ENCODE measurements at places on chromosomes 4 and X.
A peak's percentile ranks its signal among the peaks of the same experiment; 100 is the strongest.

DNA sequence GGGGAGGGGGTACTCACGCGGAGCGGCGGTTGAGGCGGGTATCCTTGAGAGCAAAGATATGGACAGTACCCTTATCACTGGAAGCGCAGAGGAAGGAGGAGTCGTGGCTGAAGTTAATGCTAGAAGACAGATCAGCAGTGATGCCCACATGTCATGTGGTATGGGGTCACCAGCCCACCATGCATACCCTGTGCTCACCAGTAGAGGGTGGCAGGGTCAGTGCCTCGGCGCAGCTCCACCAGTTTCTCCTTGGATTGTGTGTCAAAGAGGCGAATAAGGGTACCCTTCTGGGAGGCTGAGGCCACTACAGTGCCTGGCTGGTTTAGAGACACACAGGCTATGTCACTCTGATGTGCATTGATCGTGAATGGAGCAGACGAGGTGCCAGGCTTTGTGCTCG, 1.5 kb upstream of the PRAF2 start:
- no peak for DNase-seq

- DNase-seq = no peak
Observed at GRCh38 chr4:131113704-131114103, 2017.8 kb downstream of the C4orf33 start.

DNA sequence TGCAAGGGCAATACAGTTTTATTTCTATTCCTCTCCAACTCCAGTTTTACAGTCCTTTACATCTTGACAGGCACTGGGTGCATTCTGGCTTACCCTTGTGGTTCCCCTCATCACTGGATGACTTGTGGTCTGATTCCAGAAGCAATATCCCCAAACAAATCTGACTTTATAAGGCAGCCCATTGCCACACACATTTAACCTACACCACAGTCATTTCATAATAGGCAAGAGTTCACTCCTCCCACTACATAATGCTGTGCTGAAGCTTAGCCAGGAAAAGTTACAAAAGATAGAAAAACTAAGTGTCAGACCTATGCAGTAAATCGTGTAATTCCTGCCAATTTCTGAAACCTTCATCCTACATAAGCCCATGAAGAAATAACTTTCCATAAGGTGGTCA, 82.9 kb upstream of the MID1IP1 start:
- DNase-seq = no peak

DNA sequence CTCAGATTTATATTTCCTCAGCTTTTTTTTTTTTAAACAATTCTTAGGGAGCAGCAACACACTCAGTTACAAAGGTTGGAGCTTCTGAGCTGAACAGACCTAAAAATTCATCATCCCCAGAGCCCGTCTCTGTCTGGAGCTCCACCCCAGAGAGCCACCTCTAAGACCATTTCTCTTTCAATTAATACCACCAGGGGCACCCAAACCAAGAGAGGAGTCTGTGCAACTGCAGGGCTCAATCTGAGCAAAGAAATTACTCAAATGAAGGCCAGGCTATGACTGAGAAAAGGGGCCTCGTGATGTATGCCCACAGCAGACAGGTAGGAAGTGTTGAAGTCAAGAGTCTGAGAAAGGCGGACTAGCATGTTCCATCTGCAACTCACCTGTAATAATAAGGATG, 95.5 kb downstream of the C4orf51 start:
- no peak for DNase-seq

DNA sequence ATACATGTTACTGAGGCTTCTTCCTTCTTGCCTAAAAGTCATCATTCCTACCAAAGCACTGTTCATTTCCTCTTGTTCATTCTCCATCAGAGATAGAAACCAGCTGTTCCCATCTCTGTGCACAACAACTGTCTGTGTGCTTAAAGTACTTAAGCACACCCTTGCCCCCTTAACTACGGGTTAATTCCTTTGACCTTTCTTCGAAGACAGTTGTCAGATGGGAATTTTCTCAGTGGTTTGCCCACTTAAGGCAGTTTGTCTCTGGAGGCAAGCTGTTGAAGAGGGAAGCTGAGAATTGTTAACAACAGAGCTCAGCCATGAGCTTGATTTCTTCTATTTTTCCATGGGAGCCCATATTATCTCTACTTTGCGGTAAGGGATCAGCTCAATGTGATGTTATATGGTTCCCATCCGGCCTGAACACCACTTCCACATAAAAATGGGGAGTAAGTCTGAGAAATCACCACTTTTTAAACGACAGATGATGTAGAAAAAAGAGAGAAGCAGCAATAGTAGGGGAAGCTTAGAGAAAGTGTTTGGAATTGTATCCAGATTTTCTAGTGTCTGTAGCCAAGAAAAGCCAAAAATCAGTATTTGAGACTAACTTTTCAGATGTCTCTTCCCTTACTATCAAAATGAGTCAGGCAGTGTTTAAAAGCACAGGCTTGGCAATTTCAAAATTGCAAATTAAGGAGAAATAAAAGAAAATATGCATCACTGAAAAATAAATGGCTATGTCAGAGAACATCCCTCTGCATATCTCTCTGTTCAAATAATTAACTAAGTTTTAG, 194.4 kb downstream of the SLIT2 start:
- DNase-seq = no peak

DNA sequence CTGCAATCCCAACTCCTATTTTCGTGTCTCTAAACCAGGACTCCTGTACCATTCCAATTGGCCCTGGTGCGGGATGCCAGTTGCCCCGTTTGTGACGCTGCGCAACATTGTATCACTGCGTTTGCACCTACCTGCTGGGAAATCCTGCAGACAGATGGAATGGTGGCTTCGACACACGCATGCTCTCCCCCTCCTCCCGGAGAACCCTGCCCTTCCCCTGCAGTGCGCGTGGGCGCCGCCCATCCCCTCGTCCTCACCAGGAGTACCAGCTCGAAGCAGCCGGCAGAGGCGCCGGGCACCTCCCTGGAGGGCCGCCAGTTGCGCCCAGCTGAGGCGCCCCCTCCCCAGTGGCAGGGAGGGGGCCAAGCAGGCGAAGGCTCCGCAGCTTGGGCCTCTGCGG, 1.4 kb downstream of the DGKK start:
- no peak for DNase-seq

DNA sequence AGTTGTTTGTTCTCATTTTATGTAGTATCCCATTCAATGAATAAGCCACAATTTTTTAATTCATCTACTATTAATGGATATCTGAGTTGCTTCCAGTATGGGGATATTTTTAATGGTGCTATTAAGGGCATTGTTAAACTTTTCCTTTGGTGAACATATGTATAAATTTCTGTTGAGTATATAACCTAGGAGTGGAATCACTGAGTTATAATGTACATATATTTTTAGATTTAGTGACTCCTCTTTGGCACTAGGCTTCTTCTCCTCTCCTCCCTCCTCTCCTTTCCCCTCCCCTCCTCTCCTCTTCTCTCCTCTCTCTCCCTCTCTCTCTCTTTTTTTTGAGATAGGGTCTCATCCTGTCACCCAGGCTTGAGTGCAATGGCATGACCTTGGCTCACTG, 26.4 kb downstream of the RBM47 start:
- DNase-seq = no peak

DNA sequence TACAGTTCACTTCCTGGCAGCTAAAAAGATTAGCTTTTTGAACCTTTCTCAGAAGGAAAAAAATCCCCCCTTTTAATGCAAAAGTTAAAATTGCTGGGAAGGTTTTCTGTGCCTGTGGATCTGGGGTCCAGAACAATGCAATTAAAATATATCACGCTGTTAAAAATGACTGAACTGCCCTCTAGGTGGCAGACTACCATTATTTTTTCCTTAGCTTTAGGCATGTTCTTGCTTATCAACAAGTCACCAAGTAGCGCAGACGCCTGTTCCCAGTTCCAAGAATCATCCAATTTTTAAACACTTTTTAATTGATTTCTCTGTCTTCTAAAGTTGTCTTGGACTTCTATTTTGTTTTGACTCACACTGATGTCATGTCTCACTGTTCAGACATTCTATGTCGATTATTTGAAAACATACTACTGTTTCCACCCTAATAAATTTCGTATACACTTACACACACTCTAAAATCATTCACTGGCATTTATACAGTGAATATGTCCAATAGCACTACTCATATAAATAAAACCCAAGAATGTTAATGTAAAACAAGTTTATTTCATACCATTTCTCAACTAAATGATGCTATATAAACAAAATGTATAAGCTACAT, 661.6 kb downstream of the RAPGEF2 start:
- peak; percentile 71 for DNase-seq

GRCh38 chr4:148883435-148883834, 441.2 kb upstream of the NR3C2 start:
- DNase-seq = no peak

DNA sequence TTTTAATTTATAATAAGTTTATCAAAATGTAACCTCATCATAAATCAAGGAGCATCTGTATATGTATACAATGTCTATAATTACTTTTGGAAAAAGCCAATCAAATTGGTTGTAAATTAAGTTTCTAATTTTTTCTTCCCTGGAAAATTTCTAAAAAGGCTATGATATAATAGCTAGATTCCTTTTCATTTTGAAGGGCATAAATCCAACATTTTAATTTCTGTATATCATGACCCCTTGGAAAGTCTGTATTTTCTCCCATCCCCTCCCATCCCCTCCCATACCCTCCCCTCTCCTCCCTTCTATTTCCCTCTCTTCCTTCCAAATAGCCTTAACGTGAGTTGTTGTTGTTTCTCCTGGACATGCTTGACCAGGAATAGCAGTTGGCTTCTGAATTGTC, 247.1 kb upstream of the FSTL5 start:
- DNase-seq = no peak

- DNase-seq = no peak
Observed at GRCh38 chrX:12440246-12440645, 302.0 kb downstream of the FRMPD4 start.

DNA sequence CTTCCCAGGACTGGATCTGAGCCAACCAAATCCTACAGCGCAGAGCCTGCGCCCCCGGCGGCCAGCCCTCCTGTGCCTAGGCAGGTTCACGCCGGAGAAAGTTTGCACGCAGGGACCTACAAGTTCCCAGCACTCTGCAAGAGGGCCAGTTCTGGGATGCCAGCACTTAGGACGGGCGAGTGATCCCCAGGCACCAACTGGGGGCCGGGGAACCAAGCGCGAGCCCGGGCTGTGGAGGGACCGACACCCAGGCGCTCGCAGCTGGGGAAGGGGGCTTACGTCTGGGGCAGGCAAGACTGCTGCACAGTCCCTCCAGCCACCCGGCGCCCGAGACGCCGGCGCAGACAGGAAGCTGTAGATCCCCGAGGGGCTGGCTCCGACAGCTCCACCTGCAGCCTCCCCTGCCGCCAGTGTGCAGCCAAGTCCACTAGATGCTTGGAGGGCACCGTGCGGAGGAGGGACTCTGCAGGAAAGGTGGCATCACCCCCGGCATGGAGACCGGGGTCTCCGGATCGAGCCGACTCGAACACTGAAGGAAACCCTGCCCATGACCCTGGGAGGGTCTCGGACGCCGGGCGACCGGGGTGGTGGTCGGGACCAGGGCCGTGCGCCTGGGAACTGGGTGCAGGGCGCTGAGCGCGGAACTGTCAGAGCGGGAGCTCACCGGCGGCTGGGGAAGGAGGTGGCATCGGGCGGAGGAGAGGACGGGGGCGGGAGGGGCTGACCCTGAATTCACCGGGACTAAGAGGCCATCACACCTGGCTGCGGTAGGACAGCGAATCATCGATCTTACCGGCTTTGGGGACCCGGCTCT, 566 bp downstream of the CORIN start:
- DNase-seq = peak; percentile 68

DNA sequence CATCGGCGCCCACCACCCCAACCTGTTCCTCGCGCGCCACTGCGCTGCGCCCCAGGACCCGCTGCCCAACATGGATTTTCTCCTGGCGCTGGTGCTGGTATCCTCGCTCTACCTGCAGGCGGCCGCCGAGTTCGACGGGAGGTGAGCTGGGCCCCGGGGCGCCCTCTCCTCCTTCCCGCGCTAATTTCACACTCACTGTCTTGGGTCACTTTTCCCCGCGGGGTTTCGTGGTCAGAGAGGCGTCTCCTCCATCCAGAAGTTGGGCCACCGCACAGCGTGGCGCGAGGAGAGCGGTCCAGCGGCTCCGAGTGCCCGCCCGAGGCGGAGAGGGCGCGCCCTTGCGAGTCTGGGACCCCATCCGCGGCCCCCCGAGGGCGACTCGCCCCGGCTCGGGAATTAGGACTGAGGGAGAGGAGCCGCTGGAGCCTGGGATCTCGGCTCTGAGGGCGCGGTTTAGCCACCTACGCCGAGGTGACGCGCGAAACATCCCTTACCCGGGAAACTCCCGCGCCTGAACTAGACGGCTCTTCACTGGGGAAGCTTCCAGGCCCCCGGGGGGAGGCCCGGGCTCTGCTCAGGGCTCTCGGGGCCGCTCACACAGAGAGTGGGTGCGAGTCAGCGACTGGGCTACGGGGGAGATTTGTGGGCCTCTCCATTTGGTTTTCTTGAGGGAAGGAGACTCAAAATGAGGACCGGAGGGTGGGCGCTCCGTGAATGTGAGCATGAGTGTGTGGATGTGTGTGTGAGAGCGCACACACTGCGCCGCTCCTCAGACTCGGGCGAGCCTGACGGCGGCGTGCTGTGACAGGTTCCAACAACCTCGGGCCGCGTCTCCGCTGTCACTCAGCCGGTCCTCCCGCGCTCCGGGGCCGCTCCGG, 551 bp downstream of the NPNT start:
- peak; percentile 32 for DNase-seq

DNA sequence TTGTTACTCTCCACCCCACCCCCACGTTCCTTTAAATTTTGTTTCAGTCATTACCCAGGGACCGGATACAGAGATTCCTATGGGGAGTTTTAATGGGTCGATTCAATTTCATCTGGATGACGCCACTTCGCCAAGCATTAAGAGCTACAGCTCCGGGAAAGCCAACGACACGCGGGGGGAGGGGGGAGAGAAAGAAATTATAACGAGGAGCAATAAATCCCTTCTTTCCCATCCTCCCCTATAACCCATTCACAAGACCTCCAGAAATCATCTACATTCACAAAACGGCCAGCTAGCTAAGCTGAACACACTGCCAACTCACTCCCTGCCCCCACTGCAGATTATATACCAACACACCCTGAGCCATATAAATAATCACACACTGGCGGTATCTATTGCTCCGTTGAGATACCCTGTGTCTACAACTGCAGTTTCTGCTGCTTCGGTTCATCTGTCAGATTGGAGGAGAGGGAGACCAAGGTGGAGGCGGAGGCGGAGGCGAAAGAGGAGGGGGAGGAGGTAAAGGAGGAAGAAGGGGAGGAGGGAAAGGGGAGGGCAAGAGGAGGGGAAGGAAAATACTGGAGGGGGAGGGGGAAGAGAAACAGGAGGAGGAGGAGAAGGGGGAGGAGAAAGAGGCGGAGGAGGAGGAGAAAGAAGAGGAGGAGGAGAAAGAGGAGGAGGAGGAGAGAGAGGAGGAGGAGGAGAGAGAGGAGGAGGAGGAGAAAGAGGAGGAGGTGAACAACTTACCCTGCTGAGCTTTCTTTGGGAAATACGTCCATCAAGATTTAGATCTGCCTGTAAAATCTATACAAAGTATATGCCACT, 113.9 kb upstream of the VAMP7 start:
- peak; percentile 65 for DNase-seq
